ENCODE measurements at places on chromosomes 5 and 9.

DNA sequence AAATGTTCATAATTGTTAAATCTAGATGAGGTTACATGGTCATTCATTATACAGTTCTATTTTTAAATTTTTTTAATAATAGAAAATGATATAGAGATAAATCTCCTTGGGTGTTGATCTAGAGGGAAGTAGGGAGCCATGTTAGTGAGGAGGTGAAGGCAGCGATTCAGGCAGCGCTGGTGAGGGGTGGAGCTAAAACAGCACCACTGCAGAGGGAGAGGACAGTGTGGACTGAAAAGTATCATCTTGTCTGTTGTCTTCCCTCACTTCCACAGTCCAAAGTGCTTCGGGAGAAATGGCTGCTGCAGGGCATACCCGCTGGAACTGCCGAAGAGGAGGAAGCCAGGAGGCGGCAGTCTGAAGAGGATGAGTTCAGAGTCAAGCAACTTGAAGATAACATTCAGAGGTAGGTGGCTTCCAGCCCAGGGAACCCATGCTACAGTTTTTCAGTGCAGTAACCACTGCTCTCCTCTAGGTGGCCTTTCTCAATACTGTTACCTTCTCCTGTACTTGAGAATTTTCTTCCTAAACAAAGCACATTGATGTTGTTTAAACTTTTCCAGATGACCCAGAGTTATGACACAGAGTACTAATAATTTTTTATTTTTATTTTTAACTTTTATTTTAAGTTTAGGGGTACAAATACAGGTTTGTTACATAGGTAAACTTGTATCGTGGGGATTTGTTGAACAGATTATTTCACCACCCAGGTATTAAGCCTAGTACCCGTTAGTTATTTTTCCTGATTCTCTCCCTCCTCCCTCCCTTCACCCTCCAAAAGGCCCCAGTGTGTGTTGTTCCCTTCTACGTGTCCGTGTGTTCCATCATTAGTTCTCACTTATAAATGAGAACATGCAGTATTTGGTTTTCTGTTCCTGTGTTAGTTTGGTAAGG is 100.5 kb downstream of the PALM2AKAP2 start:
- no peak for DNase-seq

- no peak for DNase-seq
Observed at GRCh38 chr5:57417320-57417719, 65.3 kb downstream of the ACTBL2 start.

DNA sequence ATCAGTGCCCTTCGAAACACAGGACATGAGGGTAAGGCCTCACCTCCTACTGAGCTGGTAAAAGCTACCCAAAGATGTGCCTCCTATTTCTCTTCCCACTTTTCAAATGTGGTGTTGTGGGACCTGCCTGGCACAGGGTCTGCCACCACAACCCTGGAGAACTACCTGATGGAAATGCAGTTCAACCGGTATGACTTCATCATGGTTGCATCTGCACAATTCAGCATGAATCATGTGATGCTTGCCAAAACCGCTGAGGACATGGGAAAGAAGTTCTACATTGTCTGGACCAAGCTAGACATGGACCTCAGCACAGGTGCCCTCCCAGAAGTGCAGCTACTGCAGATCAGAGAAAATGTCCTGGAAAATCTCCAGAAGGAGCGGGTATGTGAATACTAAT is 1.9 kb downstream of the IRGM start:
- DNase-seq = no peak

- DNase-seq = no peak
Observed at GRCh38 chr5:61184708-61185107, 22.4 kb upstream of the SMIM15 start.

- DNase-seq = no peak
Observed at GRCh38 chr9:127783111-127784008, 2.5 kb upstream of the CDK9 start.

- no peak for DNase-seq
Observed at GRCh38 chr9:111804636-111805035, 9.9 kb upstream of the SHOC1 start.

GRCh38 chr9:29044959-29045358 is 1471.7 kb upstream of the C9orf72 start:
- no peak for DNase-seq

DNA sequence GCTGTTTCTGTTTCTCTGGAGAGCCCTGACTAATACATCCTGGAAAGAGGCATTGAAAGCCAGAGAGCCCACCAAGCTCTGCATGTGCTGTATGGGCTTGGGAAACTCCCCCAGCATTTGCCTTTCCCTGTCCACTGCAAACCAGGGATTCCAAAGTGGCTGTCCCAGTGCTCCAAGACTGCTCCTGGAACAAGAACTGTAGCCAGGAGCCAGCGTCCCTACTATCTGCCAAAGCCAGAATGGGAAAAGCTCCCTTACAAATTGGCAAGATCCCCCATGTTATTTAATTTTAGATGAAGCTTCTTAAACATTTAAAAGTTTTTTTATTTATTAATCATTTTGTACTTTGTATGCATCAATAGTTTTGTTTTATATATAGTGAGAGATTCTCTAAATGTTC is 263.2 kb downstream of the GABRB2 start:
- DNase-seq = no peak

DNA sequence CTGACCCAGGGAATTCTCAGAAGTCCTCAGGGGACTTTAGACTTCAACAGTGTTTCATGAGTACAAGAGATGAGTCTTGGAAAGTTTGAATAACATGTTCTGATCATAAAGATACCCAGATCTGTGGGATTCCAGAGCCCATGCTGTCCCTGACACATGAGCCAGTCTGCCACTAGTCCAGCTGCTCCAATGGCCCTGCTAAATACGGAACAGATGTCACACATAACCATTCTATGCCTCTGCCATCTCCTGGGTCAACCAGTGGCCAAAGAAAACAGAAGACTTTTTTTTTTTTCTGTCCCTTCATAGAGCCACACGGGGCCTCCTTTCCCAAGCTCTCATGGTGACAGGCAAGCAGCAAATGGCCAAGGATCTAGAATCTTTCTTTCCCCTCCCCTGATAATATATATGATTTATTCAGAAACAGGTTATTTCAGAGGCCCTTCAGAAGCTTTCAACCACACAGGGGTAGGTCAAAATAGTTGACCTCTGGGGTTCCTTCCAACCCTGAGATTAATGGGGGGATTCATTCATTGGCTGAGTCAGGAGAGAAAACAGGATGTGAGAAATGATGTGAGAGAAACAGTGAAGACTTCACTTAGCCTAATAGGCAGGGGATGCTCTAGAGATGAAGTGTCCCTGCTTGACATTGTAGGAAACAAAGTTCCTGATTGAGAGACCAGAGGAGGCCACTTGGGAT is 367.7 kb downstream of the CDK5RAP2 start:
- DNase-seq = no peak

GRCh38 chr5:20000416-20000815 is 12.4 kb upstream of the CDH18 start:
- DNase-seq = no peak

DNA sequence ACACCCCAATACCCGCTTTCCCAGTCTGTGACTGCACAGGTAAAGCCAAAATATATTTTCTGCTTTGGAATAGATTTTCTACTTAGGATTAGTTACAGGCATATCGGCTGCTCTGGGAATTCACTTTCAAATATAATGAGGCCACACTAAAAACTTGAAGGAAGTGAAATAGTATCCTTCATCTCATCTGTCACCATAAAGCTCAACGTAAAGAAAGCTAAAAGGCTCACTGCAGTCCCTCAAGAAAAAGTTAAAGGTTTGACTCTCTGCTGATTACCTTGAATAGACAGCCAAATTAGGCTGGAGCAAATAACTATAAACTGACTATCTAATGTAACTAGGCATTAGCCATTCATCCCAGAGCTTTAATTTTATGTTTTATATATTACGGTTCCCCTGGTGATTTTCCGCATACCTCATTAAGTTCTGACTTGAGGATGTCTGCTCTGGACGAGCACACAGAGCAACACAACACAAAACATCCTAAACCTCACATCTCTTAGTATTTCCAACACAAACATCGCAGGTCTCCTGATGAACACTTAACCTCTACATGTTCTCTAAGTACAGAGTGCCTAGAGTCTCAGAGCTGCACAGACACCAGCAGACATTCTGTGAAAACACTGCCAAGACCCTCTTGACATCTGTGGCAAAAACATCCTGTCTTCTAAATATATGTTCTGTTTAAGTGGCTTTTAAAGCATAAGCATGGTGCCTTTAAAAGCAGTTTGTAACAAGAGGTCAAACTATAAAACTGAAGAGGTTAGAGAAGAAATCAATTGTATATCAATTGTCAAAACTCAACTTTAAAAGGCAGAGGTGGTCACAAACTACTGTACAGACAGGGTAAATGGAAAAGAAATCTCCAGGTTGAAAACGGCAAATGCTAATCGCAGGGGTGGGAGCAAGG is 35.4 kb downstream of the ELAVL2 start:
- DNase-seq = no peak

GRCh38 chr9:79616971-79617370 is 45.2 kb downstream of the TLE4 start:
- DNase-seq = no peak

- DNase-seq = no peak
Observed at GRCh38 chr5:90014420-90014819, 395.1 kb downstream of the CETN3 start.

DNA sequence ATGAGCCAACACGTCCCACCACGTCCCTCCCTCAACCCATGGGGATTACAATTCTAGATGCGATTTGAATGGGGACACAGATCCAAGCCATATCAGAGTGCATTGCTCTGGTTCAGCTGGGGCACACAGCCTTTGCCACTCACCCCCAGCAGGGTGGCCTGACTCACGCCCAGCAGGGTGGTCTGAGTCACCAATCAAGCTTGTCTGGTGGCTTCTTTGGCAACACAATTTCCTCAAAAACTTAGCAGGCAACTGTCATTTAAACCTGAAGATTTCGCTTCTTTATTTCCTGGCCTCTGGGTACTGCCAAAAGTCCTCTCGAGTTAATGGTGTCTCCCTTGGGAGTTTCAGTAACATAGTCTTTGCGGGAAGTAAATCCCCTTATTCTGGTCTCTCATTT is 16.3 kb upstream of the SEMA5A start:
- DNase-seq = no peak

- DNase-seq = no peak
Observed at GRCh38 chr5:17839848-17840247, 205.6 kb downstream of the TAF11L14 start.

GRCh38 chr9:18666986-18667772 is 193.2 kb downstream of the ADAMTSL1 start:
- peak; percentile 73 for DNase-seq

DNA sequence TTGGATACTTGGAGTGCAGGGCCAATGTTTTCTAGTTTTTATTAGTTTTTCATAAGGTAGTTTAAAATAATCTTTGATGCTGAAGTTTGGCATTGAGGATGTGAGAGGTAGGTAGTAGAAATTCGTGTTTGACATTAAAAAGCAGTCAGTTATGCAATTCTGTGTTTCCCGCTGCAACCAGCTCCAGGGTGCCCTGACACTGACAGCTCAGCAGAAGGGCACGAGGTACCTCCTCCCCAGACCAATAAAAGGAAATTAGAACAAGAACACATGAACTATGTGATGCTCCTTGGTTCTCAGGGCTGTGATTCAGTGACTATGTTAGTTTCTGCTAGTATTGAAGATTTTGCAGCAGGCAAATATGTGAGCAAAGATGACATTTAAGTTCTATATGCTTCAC is 40.2 kb downstream of the NSUN2 start:
- DNase-seq = no peak

DNA sequence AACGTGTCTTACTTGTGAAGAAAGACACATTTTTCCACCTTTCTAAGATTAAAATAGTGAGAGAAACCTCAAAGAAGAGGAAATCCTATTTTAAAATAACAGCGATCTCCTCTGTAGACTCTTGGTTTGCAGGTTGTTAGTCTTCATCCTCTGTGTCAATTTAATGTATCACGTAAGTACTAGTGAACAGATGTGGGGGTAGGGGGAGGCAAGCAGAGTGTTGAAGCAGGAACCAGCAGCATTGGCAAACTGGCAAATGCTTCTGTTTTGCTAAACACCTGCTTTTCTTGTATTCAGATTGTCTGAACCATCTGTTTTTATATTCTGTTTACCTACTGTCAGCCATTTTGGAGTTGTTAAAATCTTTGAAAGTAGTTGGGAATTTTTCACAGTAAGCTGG is 159.3 kb upstream of the TLX3 start:
- no peak for DNase-seq

- peak; percentile 97 for DNase-seq
Observed at GRCh38 chr5:78677777-78678668, 29.5 kb upstream of the LHFPL2 start.

DNA sequence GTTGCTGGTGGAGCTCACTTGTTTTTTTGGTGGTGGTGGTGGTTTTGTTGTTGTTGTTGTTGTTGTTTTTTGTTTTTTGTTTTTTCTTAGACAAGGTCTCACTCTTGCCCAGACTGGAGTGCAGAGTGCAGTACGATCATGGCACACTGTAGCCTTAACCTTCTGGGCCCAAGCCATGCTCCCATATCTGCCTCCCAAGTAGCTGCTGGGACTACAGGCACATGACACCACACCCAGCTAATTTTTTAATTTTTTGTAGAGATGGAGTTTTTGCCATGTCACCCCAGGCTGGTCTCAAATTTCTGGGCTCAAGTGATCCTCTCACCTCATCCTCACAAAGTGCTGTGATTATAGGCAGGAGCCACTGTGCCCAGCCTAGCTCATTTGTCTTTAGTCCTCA is 53.5 kb downstream of the NUP214 start:
- no peak for DNase-seq

DNA sequence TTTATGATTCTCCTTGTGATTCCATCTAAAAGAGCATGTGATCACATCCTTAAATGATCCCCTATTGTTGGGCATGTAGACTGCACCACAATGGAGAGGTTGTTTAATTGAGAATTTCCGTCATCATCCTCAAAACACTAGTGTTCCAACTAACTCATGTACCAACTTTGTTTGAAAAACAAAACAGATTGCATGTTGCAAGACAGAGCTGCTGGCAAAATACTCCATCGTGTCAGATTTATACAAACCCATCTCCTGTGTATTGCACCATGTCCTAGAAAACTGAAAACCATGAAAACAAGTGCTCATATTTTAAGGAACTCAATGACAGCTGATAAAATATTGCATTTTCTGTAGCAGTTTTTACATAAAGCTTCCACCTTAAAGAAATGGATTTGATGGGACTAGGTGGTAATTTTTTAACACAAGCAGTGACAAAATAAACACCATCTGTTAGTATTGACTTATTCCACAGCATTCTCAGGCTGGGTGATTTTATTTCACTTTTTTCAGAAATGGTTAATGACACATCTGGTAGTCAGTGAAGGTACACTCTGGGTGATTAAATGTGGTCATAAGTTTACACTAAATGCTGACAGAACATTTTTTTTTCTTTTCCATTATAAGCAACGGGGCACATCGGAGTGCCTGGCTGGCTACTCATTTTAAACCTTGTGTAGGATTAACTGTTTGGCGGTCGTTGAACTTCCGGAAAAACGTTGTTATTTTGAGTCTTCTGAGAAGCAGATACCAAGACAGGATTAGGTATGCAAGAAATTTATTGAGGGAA is 602.9 kb upstream of the WWC1 start:
- DNase-seq = peak; percentile 18

Data from fibroblast of the conjunctiva (primary cell).